ENCODE measurements at places on chromosomes 2 and 18. TPM values are rescaled to one million over a fixed set of nuclear protein-coding genes. Genes with fewer than 3 reads are reported as not detected.

DNA sequence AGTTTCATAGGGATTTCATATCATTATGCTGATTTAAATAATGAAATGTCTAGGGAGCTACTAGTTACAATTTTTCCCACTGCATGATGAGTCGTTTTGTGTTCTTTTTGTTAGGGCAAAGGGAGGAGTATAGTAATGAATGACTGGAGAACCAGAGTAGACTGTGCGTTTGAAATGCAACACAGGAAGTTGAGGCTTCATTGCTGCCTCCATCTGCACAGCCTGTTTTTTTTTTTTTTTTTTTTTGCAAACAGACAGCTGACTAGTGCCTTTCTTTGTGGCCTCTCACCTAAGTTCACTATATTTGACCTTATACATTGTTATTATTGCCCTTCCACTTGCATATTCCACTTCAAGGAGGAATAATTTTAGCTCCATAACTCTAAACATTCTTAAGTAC lies 286.7 kb upstream of the LRRTM1 start:
- DNase-seq, result no peak
- no peaks in the 10 kb centered on the region for H3K4me1 ChIP-seq

DNA sequence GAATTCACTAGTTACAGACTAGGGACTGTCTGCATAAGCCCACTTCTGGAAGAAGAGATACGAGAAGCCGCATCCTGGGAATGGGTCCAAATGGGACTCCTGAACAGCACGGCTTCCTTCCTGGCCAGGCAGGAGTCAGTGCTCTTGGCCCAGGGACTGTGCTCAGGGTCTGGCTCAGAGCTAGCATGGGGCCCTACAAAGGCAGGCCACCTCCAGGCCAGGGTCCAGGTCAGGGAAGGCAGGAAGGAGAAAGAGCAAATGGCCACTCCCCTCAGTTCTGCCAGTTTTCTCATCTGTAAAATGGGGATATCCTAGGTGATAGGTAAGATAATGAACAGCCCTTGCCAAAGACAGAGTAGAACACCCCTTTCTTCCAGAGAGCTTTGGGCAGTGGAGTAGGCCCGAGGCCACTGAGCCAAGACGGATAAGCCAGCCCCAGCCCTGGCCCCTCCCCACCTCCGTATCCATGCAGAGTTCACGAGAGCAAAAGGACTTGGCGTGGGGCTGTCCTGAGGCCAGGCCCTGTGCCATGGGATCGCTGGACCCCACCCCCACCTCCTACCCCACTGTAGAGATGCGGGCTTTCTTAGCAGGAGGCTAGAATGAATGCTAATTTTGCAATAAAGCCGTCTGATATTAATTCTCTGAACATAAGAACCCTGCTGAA lies 190.1 kb downstream of the MGAT5 start:
- peaks cover 4% of the 10 kb centered on the region for H3K36me3 ChIP-seq
- no peaks in the 10 kb centered on the region for H3K4me1 ChIP-seq
- no peak overlapping the region for H3K4me3 ChIP-seq

GRCh38 chr2:172465417-172466334 lies 38.3 kb downstream of the ITGA6 start:
- peaks cover 74% of the 10 kb centered on the region for H3K4me1 ChIP-seq
- peak; percentile 91 for DNase-seq
- H3K27me3 ChIP-seq, result no peaks in the 10 kb centered on the region

GRCh38 chr2:4840791-4841190 lies 851.4 kb upstream of the SOX11 start:
- no peak overlapping the region for H3K27ac ChIP-seq
- no peaks in the 10 kb centered on the region for H3K4me1 ChIP-seq

DNA sequence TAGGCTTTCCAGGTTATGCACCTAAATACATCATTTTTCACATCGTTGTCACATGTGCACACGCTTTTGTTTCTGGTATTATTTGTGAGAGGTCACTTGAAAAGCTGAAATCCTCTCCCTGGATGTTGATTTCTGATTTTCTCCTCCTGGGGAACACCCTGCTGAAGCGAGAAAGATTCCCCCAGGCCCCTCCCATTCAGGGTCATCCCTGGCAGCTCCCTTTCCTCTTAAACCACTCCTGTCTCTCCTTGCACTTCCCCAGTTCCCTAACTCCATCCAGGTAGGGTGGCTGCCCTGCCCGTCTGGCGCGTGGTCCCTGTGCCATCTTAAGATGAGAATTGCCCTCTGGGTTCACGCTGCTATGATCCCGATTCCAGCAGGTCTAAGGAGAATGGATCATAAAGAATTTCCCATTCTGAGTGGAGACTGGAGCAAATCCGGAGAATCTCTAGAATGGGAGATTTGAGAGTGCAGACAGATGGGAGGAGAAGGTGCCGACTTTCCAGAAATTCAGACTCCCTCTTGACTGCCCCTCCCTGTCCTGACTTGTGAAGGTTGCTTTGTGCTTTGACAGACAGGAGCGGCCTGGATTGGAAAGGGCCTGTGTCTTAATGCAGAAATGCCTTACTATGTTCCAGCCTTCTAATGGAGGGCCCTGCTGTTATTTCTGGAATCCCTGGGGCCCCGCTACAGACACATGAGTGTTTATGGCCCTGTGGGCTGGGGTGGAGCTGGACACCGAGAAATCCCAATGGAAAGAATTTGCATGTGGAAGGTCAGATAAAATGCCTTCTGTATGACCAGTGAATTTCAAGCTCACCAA lies 1.3 kb upstream of the YWHAQ start:
- peaks cover 33% of the 10 kb centered on the region for H3K4me1 ChIP-seq
- H3K4me3 ChIP-seq, result peak overlapping the region; percentile 97
- H3K36me3 ChIP-seq, result peaks cover 28% of the 10 kb centered on the region
- DNase-seq, result no peak

GRCh38 chr18:63070767-63071502 lies 248.6 kb downstream of the BCL2 start:
- peaks cover 18% of the 10 kb centered on the region for H3K4me1 ChIP-seq
- H3K4me3 ChIP-seq, result no peak overlapping the region
- H3K27me3 ChIP-seq, result no peaks in the 10 kb centered on the region
- H3K27ac ChIP-seq, result no peak overlapping the region

GRCh38 chr2:192669505-192670091 lies 474.9 kb upstream of the TMEFF2 start:
- no peaks in the 10 kb centered on the region for H3K36me3 ChIP-seq
- H3K4me3 ChIP-seq, result no peak overlapping the region
- no peaks in the 10 kb centered on the region for H3K4me1 ChIP-seq
- H3K27ac ChIP-seq, result no peak overlapping the region

Gene OTX1
- total RNA-seq, result not detected

Gene TWIST2
- total RNA-seq, result not detected

Data from activated naive CD4-positive, alpha-beta T cell treated with anti-CD3 and anti-CD28 coated beads for 36 hours (primary cell).